ENCODE measurements at places on chromosomes 13 and 19.

- DNase-seq, result no peak
Observed at GRCh38 chr19:38072776-38073750, 151.0 kb downstream of the DPF1 start.

DNA sequence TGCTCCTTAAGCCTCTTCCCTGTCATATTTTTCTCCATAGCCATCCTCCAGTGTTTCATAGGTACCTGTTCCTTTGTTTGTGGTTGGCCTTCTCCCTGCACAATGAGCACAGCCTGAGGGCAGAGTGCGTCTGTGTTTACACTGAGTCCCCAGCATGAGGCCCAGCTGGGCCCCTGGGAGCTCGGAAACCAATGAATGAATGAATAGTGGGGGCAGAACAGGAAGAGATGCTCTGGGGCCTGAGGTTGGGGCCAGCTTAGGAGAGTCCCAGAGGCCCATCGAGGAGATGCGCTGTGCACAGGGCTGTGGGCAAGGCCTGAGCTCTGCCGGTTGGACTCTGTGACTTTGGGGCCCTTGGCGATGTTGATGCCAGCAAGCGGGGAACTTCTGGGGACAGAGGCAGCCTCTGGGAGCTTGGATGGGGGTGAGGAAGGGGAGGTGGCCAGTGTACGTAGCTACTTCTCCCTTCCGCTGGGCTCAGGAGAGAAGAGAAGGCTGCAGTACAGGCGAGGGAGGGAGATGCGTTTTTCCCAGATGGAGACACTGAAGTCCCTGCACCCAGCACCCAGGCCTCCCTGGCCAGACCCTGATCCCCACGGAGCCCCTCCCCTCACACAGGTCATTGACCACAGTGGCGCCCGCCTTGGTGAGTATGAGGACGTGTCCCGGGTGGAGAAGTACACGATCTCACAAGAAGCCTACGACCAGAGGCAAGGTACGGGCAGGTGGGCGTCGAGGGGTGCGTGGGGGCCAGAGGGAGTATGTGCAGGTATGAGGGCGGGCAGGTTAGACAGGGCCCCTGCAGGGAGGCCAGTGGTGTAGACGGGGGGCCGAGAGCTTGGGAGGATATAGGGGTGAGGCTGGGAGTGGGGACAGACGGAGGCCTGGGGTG is 5.1 kb downstream of the TBCB start:
- DNase-seq, result no peak

- no peak for DNase-seq
Observed at GRCh38 chr13:70666883-70667556, 558.8 kb upstream of the KLHL1 start.

GRCh38 chr13:19185865-19186645 is 4.4 kb upstream of the TUBA3C start:
- DNase-seq, result no peak

- DNase-seq, result no peak
Observed at GRCh38 chr13:75961911-75962310, 325.8 kb downstream of the LMO7 start.

Measured in GM12891 (cell line).